ENCODE measurements at places on chromosomes 6 and 20.
A peak's percentile ranks its signal among the peaks of the same experiment; 100 is the strongest.

DNA sequence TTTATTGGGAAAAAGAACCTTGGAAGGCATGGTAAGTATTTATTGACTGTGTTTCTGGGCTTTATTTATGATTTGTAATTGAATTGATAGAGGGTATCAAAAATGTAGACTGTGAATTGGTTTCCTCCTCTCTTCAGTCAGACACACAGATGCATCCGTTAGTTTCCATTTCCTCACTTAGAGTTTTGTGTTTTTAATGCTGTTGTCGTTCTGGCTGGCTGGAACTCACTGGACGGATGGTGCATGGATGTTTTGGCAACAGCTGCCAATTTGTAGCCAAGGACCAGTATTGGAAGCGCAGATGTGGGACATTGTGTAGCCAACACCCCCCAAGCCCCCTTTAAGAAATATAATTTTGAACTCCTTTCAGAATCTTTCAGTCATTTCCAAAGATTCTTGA, 134.5 kb downstream of the JARID2 start:
- DNase-seq: no peak

DNA sequence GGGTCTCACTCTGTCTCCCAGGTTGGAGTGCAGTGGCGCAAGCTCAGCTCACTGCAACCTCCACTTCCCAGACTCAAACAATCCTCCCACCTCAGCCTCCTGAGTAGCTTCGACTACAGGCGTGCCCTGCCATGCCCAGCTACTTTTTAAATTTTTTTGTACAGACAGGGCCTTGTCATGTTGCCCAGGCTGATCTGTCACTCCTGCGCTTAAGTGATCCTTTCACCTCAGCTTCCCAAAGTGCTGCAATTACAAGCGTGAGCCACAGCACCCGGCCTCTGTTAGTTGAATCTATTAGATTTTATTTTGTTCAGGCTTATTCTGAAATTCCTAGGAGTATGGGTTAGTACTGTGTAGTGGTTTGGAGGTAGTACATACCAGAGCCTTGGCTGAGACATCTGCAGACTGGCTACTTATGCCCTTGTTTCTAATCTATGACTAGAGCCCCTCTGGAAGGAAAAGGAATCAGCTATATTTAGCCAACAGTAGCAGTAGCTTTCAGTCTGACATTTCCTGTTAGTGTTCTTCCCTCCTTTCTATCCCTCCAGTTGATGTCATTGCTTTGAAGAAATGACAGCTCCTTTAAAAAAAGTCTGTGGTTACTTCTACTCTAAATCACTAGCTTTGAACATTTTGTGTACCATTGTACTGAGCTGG, 74.4 kb downstream of the ITCH start:
- DNase-seq: no peak

GRCh38 chr6:107629548-107630129, 139.7 kb downstream of the SOBP start:
- no peak for DNase-seq

- DNase-seq: no peak
Observed at GRCh38 chr6:110934381-110934898, 24.1 kb upstream of the GTF3C6 start.

DNA sequence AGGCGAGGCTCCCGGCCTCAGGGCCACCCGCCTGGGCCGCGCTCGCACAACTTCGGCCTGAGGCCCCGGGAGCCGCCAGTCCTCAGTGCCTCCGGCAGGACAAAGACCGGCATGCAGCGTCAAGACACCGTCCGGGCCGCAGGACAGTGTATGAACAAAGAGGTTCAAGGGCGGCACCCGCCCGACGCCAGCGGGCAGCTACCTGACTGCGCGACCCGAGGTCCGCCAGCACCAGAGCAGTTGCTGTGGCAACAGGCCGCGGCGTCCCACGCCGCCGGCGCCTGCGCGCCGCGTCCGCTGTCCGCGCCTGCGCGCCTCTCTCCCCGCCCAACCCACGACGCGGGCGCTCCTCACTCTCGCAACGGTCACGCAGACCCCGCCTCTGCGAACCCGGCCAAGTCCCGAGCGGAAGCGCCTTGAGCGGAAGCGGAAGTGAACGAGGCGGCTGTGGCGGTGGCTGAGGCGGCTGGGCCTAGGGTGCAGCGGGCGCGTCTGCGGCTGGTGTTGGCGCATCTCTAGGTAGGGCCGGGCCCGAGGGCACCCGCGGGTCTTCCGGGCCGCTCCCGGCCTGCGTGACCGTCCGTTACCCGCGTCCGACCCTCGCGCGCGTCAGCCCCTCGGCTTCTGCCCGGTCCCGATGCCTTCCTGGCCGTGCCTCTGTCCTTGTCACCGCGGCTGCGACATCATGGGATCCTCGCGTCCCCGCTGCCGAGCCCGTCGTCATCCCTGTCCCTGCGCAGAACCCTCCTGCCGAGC, at the start of gene FAM120B:
Gene FAM120B, plus strand, starts transcription at position 435 of the 756 bp plus-strand sequence. CDS start 10,633 bp downstream, outside the sequence.
- peak; percentile 97 for DNase-seq

Data from ureter (tissue), 1 donor.